ENCODE measurements at places on chromosomes 6 and 20.

- DNase-seq = peak; percentile 31
These were observed 92.4 kb downstream of the NCR2 start for GRCh38 chr6:41427642-41428335.

DNA sequence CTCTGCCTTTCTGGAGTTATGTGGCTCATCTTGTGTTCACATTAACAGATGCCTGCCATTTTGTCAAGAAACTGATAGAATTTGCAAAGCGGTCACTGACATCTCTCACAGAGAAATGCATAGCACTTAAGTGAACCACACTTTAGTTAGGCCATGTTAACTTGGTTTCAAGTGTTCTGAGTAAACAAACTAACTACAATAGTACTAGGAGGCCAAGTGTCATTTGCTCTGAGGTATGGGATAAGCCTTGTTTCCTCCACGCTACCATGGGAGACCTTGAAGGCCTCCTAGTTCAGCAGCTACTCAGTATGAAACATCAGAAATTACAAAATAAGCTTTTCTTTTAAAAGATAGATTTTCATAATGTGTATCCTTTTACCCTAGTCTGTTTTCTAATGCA lies 143.5 kb upstream of the MARCKS start:
- no peak for DNase-seq

DNA sequence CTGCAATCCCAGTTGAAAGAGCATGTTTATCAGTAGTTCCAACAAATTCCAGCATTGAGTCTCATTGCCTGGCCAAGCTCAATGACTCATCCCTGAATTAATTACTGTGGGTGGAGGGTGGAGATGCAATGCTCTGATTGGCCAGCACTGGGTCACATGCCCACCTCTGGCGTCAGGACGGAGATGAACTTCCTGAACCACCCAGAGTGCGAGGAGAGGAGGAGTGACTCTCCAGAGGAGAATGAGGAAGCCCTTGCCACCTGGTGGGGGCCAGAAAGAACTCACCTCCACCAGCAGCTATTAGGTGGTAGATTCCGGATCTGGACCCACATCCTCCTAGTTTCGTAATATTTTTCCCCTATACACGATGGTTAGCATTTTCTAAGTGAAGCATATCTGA lies 283.9 kb downstream of the TBC1D7 start:
- no peak for DNase-seq

GRCh38 chr6:119340796-119341487 lies 8.6 kb downstream of the MAN1A1 start:
- DNase-seq = no peak

- DNase-seq = no peak
These were observed 231.6 kb downstream of the HTR1B start for GRCh38 chr6:77231438-77232305.

- DNase-seq = no peak
These were observed 29.1 kb downstream of the QRSL1 start for GRCh38 chr6:106658469-106658868.

DNA sequence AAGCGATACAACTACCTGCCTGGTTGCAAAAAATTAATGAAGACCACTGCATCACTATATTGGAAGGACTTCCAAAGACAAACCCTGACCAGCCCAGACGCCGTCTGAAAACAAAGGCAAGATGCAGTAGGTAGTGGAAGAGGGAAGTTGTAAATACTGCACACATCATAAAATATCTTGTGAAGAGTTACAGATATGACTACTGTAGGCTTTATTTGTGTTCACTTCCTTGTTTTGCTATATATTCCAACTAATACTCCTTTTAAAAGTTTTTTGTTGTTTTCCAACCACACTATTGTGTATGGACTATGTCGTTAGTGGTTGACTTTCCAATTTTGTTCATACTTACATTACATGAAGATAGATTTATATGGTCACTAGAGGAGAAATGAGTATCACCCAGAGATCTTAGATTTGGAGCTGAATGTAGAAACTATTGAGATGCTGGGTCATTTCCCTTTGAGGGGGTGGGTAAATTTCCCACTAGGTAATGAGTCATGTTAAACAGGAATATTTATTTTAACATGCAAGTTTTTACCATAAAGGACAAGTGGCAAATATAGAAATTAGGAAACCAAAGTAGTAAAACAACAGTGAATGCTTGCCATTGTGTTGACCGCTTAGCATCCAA lies 16.6 kb upstream of the TXLNB start:
- DNase-seq = no peak

DNA sequence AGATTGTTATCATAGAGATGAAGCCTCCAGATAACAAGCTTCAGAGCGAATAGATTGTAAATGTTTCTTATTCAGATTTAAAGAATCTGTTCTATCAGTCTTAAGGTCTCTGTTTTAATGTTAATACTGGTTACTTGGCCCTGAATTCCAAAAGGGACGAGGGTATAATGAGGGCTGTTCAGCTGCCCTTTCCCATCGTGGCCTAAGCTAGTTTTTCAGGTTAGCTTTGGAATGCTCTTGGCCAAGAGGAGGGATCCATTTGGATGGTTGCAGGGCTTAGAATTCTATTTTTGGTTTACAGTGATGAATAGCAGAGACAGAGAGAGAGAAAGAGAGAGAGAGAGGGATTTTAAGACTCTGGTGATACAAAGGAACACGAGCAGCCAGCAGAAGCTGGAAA lies 62.8 kb upstream of the UFL1 start:
- DNase-seq = no peak

GRCh38 chr6:110876170-110876773 lies 1.7 kb downstream of the AMD1 start:
- DNase-seq = peak; percentile 71

DNA sequence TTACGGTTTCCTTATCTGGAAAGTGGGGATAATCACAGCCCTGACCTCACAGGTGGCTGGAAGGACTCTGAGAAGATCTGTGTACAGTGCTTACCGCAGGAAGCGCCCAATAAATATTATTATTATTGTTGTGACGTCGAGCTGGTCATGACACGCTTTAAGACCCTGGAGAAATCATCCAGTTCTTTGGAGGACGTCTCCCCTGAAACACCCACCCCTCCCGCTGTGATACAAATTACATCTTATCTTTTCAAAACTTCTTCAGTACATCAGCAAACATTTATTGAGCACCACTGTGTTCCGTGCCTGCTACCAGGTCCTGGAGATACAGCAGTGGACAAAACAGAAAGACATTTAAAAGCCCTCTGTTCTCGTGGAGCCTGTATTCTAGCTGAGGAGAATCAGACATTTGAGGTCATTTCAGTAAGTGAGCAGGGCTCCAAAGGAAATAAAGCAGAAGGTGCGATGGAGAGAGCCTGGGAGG lies 118.7 kb downstream of the CEBPB start:
- DNase-seq = no peak

DNA sequence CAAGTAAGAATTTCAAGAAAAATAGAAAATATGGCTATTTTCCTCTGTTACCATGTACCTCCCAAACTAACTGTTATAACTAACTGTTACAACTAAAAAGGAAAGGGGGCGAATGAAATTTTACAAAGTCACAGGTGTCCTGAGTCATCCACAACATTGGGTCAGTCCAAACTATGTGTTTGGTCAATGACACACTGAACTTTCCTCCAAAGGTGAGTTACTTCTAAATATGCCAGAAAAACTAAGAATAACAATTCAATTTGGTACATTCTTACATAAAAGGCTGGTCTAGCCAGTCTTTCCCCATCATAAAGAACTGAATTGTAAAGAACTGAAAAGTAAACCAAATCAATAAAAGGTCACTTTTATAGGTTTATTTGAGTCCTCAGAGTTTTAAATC lies 44.3 kb downstream of the ILRUN start:
- no peak for DNase-seq

DNA sequence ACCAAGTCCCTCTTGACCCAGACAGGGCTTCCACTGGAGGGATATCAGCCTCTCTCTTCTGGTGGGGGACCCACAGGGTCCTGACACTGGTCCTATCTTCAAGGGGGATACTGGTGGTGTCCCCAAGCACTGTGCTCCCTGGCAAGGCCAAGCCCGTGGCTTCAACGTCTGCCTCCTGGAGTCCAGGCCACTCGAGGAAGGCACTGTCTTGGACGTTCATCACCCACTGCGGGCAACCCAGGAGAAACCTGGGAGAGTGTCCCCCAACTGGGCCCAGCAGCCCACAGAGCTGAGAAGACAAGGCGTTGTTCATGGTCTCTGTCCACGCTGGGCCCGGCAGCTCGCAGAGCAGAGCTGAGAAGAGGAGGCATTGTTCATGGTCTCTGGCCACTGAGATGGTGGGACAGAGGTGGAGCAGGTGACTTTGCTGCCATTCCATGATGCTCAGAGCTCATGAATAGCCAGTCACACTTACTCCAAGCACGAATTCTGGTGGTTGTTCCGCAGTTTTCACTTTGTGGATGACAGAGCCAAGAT lies 37.5 kb upstream of the FRMD1 start:
- no peak for DNase-seq

- no peak for DNase-seq
These were observed 54.2 kb downstream of the HFE start for GRCh38 chr6:26141378-26141904.

DNA sequence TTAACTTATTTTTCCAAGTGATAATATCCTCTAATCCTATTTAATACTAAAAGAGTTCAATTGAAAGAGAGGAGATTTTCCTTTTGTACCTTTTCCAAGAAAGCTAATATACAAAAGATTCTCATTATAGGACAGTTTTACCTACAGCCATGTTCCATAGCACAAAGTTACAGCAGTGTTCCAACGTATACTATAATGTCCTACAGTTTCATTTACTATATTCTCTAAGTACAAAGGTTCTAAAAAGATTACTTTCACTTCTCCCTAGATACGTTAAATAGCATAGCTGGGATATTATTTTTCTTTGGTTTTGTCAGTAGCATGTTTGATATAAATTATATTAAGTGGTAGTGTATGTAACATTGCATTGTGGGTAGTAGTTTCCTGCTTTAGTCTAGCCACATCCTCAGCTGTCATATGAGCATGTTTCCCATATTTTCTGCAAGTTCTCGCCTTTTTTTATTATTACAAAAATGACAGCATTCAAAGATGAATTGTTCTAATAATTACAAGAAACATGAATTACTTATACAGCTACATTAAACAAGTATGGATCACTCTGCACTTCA lies 4.4 kb upstream of the RUNX2 start:
- no peak for DNase-seq

- DNase-seq = no peak
These were observed 305.8 kb upstream of the SYNCRIP start for GRCh38 chr6:85948481-85948880.

DNA sequence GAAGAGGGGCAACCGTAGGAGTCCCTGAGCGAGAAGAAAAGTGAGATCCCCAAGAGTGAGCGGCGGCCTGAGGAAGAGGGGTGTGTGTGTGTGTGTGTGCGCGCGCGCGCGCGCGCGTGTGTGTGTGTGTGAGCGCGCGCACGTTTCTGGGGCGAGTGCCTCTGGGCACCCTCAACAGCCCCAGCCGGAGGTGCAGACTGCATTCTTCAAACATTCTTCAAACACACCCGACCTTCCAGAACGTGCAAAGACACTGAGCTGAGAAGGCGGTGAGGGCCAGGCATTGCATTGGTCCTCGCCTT lies 76.2 kb upstream of the FOXP4 start:
- DNase-seq = no peak

DNA sequence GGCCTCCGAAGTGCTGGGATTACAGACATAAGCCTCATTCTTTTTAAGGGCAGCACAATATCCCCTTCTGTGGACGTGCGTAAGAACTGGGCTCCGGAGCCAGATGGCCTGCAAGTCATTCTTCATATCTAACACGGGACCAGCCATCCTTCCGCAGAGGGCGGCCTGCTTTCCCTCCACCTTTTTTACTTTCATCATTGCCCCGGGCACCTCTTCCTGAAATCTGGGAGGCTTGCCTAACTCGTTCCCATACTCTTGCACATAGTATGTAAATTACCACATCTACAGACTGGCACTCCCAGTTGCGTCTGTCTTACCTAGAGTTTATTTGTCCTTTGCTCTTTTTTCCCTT lies 29.9 kb upstream of the SLC23A2 start:
- no peak for DNase-seq

DNA sequence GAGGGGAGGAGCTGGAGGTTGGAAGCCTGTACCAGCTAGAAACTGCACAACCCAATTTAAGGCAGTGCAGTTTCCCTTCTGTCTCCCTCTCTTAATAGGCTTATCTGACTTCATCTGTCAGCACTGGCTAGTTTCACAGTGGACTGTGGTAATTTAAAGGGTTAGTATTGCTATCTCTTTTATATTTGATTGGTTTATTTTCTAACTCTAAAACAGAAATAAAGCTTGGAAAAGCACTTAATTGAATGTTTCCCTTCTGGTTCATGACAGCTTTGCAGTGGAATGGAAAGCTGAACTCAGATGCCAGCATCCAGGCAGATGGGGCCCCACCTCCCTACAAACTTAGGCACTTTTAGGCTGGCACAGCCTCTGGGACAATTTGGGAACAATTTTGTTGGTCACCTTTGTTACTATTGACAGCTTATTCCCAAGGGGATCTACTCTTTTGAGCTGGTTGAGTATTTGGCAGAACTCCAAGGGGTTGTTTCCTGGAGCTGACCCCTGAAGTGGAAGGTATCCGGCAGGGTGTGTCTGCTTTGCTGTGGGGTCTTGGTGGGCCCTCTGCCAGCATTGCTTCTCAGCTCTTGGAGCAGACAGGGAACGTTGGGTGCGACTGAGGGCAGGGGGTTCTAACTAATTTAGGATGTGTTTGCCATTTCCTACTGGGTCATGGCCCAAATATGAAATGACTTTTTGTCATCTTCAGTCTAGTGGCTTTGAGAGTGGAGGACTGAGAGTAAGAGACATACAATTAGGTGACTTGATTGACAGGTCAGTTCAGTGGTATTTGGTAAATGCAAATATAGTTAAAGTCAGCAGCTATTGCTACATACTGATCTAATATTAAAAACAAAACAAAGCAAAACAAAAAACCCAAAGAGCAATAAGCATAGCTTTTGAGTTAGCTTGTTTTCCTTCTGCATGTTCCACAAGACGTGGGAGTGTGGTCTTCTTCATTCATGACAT lies 9.3 kb downstream of the SH3BGRL2 start:
- no peak for DNase-seq

GRCh38 chr20:46936415-46937156 lies 41.9 kb downstream of the EYA2 start:
- DNase-seq = no peak

GRCh38 chr6:17484201-17484849 lies 90.9 kb downstream of the CAP2 start:
- DNase-seq = no peak

DNA sequence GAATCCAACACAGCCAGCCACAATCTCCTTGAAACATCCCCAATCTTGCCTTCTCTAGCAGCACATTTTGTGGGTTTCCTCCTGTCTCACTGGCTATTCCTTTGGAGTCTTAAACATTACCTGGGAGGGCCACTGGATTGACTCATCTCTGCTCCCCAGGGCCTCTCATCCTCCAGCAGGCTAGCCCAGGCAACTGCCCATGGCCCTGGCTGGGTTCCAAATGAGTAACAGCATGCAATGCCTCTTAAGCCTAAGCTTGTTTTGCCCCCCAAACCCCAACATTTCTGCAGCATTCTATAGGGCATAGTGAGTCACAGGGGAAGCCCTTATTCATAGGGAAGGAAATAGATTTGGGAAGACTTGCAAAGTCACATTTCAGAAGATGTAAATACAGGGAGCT lies 204.9 kb downstream of the FOXA2 start:
- DNase-seq = no peak

GRCh38 chr20:51309128-51309527 lies 233.4 kb downstream of the NFATC2 start:
- DNase-seq = no peak

All from activated naive CD8-positive, alpha-beta T cell treated with anti-CD3 and anti-CD28 coated beads, Interleukin-2, amount 50 U/mL, for 24 hours (primary cell).